ENCODE measurements at places on chromosomes 2 and 18.

GRCh38 chr2:26169681-26170414 is 3.0 kb upstream of the GAREM2 start:
- no peak for DNase-seq

DNA sequence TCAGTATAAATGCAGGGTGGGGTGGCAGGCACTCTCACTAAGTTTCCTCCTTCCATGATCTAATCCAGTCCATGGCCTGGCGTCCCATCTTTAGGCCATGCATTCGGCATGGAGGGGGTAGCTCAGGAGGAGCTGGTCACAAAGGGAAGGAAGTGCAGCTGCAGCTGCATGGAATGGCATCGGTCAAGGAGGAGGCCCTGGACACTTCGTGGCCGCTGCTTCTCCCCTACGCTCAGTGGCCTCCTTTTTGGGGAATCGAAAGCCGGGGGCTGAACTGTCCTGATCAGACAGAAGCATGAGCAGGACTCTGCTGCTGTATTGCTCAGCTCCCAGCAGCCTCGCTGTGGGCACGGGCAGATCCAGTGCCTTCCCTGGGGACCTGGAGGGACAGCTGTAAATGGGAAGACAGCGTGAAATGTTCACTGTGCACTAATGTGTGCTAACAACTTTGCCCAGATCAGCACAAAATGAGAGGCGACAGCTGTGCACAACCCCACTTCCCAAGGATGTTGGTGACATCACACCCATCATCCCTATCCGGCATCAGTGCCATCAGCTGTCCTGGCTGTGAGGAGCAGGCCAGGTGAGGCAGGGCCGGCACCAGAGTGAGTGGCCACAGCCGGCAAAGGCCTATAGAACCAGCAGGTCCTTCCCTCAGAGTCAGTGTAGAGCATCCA is 520.1 kb upstream of the RAB6C start:
- DNase-seq = no peak

DNA sequence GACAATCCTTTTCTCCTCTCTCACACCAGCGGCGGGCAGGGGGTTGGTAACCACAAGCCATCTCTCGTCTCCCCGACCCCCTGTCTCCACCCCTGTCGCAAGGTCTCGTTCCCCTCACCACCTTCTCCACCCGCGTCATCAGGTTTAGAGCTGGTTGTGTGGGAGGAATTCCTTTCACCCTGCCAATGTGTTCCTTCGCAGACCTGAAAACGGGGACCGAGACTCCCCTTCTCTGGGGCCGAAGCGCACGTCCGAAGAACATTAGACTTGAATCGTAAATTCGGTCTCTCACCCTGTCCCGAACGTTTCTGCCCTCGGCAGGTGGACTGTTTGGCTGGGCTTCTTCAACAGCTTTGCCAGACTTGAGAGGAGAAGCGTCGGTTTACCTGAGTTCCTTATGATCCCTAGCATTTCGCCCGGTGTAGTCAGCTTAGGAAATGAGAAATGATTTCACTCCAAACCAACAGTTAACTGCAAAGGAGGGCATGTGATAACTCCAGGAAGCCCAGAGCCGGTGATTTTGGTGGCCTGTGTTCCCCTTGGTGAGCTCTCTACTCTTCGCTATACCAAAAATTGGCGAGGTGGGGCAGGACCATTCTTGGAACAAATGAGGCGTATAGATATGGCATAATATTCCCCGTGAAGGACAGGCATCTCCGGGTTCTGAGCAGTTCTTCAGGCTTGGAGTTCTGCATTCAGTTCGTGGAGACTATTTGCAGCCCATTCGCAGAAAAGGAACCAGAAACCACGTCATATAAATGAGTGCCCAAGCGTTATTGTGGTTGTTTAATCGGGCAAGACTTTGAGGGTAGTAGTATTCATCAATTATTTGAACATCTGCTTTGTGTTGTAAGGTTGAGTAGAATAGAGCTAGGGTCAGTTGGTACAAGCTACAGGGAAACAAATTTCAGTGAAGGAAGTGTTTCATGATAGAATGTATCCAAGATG is 694 bp downstream of the CFAP36 start:
- peak; percentile 16 for DNase-seq

DNA sequence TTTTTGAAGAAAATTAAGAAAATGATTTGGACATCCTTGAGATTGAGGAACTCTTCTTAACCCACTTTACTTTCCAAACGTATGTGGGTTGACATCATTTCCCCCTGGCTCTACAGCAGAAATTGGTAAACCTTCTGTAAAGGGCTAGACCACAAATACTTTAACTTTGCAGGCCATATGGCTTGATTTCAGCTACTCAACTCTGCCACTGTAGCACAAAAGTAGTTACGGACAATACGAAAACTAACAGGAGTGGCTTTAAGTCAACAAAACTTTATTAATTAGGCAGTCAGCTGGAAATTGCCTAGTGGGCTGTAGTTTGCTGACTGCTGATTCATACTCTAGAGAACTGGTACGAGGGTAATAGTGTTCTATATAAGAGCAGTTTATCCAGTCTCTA is 83.2 kb upstream of the DTNB start:
- no peak for DNase-seq

- no peak for DNase-seq
These were observed 33.9 kb downstream of the SLC4A3 start for GRCh38 chr2:219661197-219661954.

GRCh38 chr2:226652369-226652768 is 147.3 kb downstream of the IRS1 start:
- no peak for DNase-seq

- peak; percentile 23 for DNase-seq
These were observed 171.0 kb upstream of the SIX3 start for GRCh38 chr2:44770221-44771195.

DNA sequence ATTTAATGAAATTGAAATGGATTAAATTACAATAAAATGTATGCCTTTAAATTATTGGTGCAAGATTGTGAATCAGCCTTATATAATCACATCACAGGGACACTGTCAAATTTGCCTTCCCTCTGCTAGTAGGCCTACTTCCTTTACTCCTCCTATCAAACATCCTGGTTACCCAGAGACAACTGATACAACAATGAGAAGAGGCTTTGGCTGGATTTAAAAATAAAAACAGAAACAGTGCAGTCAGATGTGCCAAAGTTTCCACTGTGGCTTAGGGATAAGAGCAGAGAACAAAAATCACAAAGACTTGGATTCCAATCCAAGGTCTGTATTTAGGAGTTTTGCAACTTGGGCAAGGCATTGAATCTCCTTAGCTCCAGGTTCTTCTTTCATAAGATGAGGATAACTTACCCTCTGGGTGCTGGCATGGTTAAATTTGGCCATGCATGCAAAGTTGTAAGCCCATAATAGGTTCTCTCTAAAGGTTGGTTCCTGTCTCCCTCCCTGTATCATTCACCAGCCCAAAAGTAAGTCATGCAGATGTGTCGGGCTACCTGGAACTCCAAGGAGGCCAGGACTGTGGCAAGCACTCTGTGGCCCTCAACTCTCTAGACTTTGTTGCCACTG is 99.3 kb upstream of the LRATD1 start:
- DNase-seq = no peak

GRCh38 chr2:2899826-2900225 is 477.8 kb downstream of the EIPR1 start:
- DNase-seq = no peak

DNA sequence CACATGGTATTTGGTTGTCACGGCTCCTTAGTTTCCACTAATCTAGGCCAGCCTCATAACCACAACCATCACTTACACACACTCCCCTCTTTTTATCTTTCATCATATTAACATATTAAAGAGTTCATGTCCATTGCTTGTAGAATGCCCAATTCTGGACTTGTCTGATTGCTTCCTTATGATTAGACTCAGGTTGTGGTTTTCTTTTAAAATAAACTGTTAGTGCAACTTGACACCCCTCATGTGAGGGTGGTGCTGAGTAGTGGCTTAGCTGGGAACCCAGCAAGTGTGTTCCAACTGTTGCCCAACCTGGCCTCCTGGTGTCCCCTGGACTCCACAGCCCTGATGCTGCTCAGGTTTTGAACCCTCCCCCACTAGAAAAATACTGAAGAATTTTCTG is 20.1 kb upstream of the CD207 start:
- no peak for DNase-seq

DNA sequence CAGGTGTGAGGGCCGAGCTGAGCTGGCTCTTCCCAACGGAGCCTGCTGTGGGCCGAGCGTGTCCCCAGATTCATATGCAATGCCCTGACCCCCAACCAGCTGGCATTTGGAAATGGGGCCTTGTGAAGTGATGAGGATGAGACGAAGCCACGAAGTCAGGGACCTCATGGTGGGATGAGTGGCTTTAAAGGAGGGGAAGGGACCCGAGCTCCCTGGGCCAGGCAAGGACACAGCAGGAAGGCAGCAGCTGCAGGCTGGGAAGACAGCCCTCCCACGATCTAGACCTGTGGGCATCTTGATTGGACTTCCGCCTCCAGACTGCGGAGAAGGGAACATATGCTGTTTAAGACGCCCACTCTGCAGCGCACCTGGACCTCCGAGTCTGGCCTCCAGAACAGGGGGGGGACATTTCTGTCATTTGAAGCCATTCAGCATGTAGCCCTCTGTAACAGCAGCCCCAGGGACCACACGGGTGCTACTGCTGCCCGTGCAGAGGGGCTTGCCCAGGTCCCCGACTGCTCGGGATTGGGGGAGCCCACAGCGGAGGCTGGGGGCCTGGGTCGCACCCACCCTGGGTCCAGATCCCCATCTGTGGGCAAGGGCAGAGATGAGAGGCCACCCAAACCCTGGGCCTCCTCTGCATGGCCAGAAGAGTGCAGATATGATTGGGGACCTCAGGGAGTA is 27.2 kb downstream of the KIF1A start:
- no peak for DNase-seq

- no peak for DNase-seq
These were observed 90.8 kb upstream of the L3MBTL4 start for GRCh38 chr18:6505498-6505875.

- no peak for DNase-seq
These were observed 90.3 kb downstream of the PRPF40A start for GRCh38 chr2:152626911-152627339.

GRCh38 chr2:186518291-186518690 is 32.2 kb downstream of the ZC3H15 start:
- DNase-seq = no peak

DNA sequence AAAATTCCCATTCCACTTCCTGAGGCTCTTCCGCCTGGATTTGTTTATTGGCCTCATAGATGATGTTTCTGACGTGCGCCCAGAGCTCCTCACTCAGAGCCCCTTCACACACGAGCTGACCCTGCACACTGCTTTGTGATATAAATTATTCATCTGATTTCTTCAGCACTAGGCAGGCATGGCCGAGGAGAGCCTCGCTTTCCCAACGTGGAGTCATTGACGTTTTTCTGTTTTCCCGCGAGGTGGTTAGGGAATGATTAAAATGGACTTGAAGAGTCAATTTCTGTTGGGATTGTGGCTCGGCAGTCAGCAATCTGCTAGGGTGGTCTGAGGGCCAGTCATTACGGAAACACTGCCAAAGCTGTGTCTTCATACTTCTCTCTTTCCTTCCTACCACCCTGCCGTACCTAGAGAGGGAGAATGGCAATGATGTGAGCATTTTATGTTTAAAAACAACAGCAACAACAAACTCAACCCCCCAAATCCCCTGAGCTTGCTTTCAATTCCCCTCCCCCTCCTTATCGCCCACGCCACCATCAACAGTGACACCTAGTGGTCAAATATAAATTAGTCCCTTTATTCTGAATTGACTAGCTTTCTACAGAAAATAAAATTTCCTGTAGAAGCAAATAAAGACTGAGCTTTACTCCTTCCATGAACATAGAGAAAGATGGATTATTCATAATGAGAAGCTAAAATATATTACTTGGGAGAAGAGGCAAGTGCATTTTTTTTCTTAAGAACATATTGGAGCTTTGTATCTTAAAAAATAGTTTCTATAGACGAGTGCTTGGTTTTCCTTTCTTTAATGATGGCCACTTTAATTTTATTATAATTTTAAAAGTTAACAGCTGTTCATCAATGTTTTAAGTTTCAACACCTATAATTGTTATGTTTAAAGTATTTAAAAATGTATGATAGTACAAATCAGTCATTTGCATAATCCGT is 285.1 kb downstream of the MTX2 start:
- peak; percentile 68 for DNase-seq

DNA sequence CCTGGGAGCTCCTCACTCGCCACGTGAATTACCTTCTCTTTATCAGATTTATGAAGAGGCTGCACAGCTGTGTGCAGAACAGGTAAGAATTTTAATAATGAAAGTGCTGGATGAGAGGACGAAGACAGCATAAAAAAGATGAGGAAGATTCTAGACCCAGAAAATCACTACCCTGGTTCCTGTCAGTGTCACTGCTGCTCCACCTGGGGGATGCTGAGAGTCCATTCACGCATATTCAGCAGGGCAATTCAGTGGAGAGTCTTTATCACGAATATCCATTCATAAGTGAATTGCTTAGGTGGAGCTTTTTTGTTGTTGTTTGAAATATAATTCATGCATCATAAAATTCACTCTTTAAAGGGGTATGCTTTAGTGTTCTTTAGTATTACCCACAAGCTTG is 52.0 kb downstream of the MRPL33 start:
- DNase-seq = no peak

DNA sequence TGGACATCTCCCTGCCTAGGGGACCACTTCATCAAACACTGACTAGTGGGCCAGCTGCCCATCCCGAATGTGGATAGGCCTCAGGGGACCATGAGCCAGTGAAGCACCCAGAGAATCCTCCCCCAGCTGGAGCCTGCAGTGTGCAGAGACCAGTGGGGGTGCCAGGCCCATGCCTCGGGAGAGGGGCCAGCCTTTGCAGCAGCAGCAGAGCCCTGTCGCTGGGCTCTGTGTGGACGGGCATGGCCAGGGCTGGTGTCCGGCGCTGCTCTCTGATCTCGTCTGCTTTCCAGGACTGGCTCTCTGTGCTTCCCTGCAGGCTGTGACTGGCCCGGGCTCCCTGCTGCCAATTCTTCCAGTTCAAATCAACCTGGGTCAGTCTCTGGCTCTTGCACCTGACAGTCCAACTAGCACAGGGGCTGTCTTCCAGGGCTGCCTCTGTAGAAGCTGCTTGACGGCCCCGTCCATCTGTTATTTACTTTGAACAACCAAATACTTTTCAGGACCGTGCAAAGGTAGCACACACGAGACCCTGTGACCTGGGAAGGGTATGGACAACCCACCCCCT is 11.4 kb downstream of the KCNIP3 start:
- no peak for DNase-seq

DNA sequence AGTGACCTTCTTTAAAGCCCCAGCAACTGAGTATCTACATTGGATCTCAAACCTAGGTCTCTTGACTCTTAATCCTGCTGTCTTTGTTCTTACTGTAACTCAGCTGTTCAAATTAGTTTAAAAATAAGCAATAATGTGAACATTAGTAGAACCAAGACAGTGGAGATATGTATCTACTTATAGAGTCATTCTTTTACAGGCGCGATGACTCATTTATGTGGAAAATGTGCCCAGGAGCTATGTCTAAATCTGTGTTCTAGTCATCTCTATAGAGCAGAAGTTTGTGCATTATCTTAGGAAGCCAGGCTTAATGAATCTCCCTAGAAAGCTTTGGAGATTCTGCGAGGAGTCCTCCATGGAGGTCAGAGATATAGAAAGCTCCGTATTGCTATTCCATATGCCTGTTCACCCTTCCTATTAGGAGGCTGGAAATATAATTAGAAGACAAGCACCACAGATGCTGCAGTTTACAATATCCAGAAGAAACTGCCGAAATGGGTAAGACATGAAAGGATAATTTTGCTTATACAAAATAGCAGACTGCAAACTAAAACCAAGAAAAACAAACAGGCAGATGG is 211.6 kb downstream of the TRIB2 start:
- no peak for DNase-seq

- DNase-seq = no peak
These were observed 112.1 kb downstream of the LTBP1 start for GRCh38 chr2:33058716-33059470.

Measured in GM10248 (cell line).